Osteocyte (in vitro differentiated cells): ENCODE measurements at places on chromosomes 1 and 21. TPM values are rescaled to one million over a fixed set of nuclear protein-coding genes. Genes with fewer than 3 reads are reported as not detected.
A peak's percentile ranks its signal among the peaks of the same experiment; 100 is the strongest.

Gene MRPL20
- total RNA-seq, result 82.1 and 86.9 TPM in 2 replicates

Gene C1orf115
- 5.6 and 5.9 TPM in 2 replicates for total RNA-seq

Gene FMO1
- total RNA-seq, result 2.7 and 3.6 TPM in 2 replicates

Gene ERMAP
- 13.2 and 13.8 TPM in 2 replicates for total RNA-seq

Gene RAB42
- total RNA-seq, result 0.56 and 1.6 TPM in 2 replicates

Gene NPHP4
- 11.1 and 12.8 TPM in 2 replicates for total RNA-seq

Gene KRTAP19-5
- not detected in 2 replicates for total RNA-seq

Gene PTGFRN
- total RNA-seq, result 51.1 and 52.9 TPM in 2 replicates

DNA sequence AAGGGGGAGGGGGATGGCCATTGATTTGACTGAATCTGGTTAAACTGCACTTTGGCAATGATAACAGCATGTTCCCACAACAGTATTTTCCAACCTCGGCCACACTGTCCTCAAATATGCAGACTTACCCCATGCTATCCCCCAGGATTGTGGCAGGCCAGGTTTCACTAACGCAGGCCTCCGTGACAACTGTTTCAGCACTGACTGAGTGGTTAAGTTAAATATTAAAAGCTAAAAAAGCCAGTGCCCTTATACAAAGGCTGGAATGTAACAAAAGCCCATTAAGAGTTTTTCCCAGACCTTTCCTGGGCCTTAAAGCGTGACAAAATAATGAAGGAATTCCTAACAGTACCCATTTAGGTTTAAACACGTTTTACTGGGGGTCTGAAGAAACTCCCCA, 202.9 kb downstream of the USP25 start:
- no peaks in the 10 kb centered on the region for H3K36me3 ChIP-seq
- peak overlapping the region; percentile 12 for H3K27ac ChIP-seq
- H3K4me1 ChIP-seq, result peaks cover 6% of the 10 kb centered on the region
- no peak overlapping the region for H3K4me3 ChIP-seq
- H3K27me3 ChIP-seq, result no peaks in the 10 kb centered on the region

GRCh38 chr1:63981408-63981773, 207.6 kb downstream of the ROR1 start:
- peaks cover 10% of the 10 kb centered on the region for H3K4me1 ChIP-seq
- no peaks in the 10 kb centered on the region for H3K27me3 ChIP-seq
- H3K36me3 ChIP-seq, result no peaks in the 10 kb centered on the region

- H3K4me3 ChIP-seq, result peak overlapping the region; percentile 69
- H3K36me3 ChIP-seq, result peaks cover 4% of the 10 kb centered on the region
- H3K27ac ChIP-seq, result peak overlapping the region; percentile 94
- peaks cover 56% of the 10 kb centered on the region for H3K4me1 ChIP-seq
- no peaks in the 10 kb centered on the region for H3K27me3 ChIP-seq
- no peak for DNase-seq
Measured at GRCh38 chr1:39269349-39269748, 64.9 kb downstream of the MACF1 start.

DNA sequence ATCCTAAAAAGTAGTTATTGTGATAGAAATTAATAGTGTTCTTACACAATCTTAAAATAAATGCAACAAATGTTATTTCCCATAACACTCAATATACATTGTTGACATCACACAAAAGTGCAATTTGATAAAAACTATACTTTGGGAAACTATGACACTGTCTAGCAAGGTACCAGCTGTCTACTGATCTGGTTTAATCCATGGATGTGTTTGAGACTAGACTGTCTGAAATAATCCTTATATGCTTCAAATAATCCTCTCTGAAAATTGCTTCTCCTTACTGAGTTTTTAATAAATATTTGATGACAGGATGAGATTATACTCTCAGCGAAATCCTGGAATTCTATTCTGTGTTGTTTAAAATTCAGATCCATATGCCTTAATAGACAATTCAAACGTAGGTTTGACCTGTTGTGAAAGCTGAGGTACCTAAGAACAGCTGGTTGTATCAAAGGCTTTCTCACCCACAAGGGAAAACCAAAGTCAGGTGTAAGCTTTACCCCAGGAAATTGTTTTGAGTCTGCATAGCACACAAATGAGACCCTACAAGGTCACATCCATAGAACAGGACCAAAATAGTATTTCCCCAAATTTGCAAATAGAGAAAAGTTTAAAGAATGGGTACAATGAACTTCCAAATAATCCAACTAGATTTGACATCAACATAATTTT, 8.8 kb upstream of the GFI1 start:
- no peak overlapping the region for H3K27ac ChIP-seq
- no peak overlapping the region for H3K4me3 ChIP-seq
- H3K36me3 ChIP-seq, result no peaks in the 10 kb centered on the region

- H3K4me1 ChIP-seq, result peaks cover 9% of the 10 kb centered on the region
- no peak for DNase-seq
- H3K27ac ChIP-seq, result no peak overlapping the region
Measured at GRCh38 chr1:231376875-231377549, 38.9 kb downstream of the SPRTN start.

- peak overlapping the region; percentile 19 for H3K27ac ChIP-seq
- no peak overlapping the region for H3K4me3 ChIP-seq
Measured at GRCh38 chr1:30904191-30904961, 4.2 kb downstream of the SDC3 start.

DNA sequence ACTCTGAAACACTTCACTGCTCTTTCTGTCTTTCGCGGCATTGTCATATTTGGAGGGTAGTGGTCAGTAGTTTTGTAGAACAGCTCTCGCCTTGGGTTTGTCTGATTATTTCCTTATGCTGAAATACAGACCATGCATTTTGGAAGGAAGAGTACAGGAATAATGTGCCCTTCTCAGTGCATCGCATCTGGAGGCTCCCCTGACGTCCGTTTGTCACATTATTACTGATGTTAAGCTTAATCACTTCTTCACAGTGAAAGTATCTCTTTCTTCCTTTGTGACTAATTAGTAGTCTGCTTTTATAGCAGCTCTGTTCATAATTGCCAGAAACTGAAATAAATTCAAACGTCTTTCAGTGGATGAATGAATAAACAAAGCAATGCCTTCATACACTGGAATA, 85.7 kb upstream of the CXADR start:
- H3K36me3 ChIP-seq, result no peaks in the 10 kb centered on the region
- H3K27me3 ChIP-seq, result no peaks in the 10 kb centered on the region
- H3K4me3 ChIP-seq, result no peak overlapping the region
- no peaks in the 10 kb centered on the region for H3K4me1 ChIP-seq
- DNase-seq, result no peak
- no peak overlapping the region for H3K27ac ChIP-seq

- peaks cover 63% of the 10 kb centered on the region for H3K4me1 ChIP-seq
- peak overlapping the region; percentile 79 for H3K4me3 ChIP-seq
- no peak for DNase-seq
- peak overlapping the region; percentile 96 for H3K27ac ChIP-seq
Measured at GRCh38 chr1:61080413-61081143, 1.8 kb upstream of the NFIA start.

DNA sequence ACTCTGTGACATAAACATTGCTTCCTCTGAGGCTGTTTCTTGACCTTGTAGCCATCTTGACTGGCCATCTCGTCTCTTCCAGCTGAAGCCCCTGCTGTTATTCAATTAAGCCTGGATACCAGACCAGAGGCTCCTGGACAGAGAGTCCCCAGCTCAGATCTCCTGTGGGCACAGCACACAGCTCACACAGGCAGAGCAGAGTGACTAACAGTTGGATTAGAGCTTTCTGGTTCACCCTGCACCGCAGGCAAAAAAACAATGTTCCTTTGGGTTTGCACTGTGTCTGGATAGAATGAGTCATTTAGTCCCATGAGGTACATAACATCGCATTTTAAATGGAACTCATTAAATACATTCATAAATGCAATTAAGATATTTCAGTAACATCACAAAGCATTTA, 33.4 kb upstream of the USH2A start:
- peak overlapping the region; percentile 74 for H3K27ac ChIP-seq
- no peak for DNase-seq
- H3K27me3 ChIP-seq, result no peaks in the 10 kb centered on the region
- peak overlapping the region; percentile 5 for H3K4me3 ChIP-seq
- H3K4me1 ChIP-seq, result peaks cover 31% of the 10 kb centered on the region

DNA sequence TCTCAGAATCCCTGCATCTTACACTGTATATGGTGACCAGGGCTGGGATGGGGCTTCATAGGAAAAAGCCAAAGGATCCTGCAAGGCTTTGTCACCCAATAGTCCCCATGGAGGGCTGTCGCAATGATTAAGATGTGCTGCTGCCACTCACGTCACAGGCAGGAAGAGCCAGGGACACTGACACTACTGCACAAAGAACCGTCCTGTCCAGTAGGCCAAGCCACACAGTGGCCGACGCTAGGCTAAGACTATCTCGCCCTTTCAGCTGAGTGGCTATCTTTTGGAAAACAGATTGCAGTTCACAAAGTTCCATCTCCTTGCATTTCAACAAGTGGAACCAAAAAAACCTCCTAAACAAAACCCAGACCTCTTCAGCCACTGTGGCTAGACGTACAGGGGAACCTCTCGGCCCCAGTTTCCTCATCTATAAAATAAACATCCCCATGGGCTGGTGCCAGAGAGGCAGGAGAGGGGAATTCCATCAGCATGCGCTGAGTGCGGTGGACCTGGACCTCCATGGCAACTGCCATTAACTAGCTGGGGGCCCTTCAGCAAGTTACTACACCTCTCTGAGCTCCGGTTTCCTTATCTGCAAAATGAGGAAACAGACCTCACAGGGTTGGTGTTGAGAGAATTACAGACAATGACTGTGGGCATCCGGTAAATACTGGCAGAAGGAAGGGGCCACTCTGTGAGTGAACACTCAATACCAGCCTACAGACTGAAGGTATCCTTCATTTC, 8.7 kb downstream of the CAPZB start:
- peaks cover 48% of the 10 kb centered on the region for H3K4me1 ChIP-seq
- no peak overlapping the region for H3K4me3 ChIP-seq
- no peak for DNase-seq
- peaks cover 7% of the 10 kb centered on the region for H3K36me3 ChIP-seq

GRCh38 chr1:205241366-205242030, 13.8 kb downstream of the TMCC2 start:
- no peak overlapping the region for H3K4me3 ChIP-seq
- no peaks in the 10 kb centered on the region for H3K36me3 ChIP-seq

- H3K27ac ChIP-seq, result peak overlapping the region; percentile 89
- H3K4me3 ChIP-seq, result peak overlapping the region; percentile 30
- no peaks in the 10 kb centered on the region for H3K36me3 ChIP-seq
Measured at GRCh38 chr1:86773341-86774288, 69.2 kb downstream of the SH3GLB1 start.

DNA sequence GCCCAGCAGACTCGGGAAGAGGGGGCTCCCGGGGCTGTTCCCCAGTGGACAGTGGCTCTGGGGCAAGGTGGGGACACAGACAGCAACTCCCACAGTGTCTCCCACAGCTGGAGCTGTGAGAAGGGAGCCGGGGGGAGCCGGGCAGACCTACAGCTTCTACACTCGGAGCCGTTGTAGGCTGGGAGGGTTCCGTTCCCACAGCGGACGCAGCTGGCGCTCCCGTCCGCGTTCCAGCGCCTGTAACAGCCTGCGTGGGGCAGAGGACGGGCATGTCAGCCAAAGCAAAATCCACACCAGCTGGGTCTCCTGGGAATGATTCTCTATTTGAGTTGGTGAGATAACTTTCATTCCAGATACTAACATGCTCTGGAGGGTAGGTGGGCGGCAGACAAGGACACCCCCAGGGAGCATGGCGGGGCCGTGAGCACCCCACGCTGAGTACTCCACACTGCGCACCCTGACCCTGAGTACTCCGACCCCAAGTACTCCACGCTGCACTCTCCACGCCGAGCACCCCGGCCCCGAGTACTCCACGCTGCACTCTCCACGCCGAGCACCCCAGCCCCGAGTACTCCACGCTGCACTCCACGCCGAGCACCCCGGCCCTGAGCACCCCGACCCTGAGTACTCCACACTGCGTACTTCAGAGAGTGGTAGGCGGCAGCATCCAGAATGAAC, 13.4 kb upstream of the RNF223 start:
- no peak overlapping the region for H3K27ac ChIP-seq
- peaks cover 3% of the 10 kb centered on the region for H3K36me3 ChIP-seq
- DNase-seq, result peak; percentile 73

- no peak overlapping the region for H3K27ac ChIP-seq
- H3K4me1 ChIP-seq, result no peaks in the 10 kb centered on the region
- no peak overlapping the region for H3K4me3 ChIP-seq
- H3K27me3 ChIP-seq, result peaks cover 36% of the 10 kb centered on the region
- no peak for DNase-seq
- no peaks in the 10 kb centered on the region for H3K36me3 ChIP-seq
Measured at GRCh38 chr1:30111431-30111830, 612.0 kb downstream of the MATN1 start.

GRCh38 chr1:38125837-38126520, 79.4 kb upstream of the POU3F1 start:
- no peak overlapping the region for H3K4me3 ChIP-seq
- no peaks in the 10 kb centered on the region for H3K27me3 ChIP-seq
- no peak overlapping the region for H3K27ac ChIP-seq
- no peaks in the 10 kb centered on the region for H3K4me1 ChIP-seq
- no peak for DNase-seq

- no peak overlapping the region for H3K27ac ChIP-seq
- no peaks in the 10 kb centered on the region for H3K36me3 ChIP-seq
- no peaks in the 10 kb centered on the region for H3K27me3 ChIP-seq
Measured at GRCh38 chr1:241963722-241964121, 6.2 kb downstream of the BECN2 start.

GRCh38 chr1:15411593-15412137, 2.0 kb downstream of the EFHD2 start:
- H3K4me3 ChIP-seq, result peak overlapping the region; percentile 66
- no peaks in the 10 kb centered on the region for H3K36me3 ChIP-seq
- H3K27me3 ChIP-seq, result no peaks in the 10 kb centered on the region

- H3K27me3 ChIP-seq, result no peaks in the 10 kb centered on the region
- no peaks in the 10 kb centered on the region for H3K4me1 ChIP-seq
- no peaks in the 10 kb centered on the region for H3K36me3 ChIP-seq
- H3K27ac ChIP-seq, result no peak overlapping the region
- no peak for DNase-seq
- H3K4me3 ChIP-seq, result no peak overlapping the region
Measured at GRCh38 chr1:158255656-158256055, 1.4 kb downstream of the CD1A start.

DNA sequence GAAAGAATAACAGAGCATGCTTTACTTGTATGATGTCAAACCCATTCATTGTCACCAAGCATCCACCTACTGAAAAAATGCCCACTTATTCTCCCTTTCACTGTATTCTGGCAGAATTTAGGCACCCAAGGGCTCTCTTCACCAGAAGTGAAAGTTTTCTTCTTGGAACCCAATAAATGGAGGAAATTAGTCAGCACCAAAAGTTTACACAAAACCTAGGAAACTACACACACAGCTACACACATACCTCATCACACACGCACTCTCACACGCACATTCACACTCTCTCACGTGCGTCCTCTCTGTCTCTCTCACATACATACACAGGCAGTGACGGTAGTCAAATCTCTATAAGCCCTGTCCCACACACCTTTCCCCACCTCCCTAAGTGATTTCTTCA, 37.6 kb downstream of the MCOLN2 start:
- no peak overlapping the region for H3K4me3 ChIP-seq
- H3K36me3 ChIP-seq, result no peaks in the 10 kb centered on the region
- H3K27ac ChIP-seq, result no peak overlapping the region
- peaks cover 14% of the 10 kb centered on the region for H3K4me1 ChIP-seq
- peaks cover 49% of the 10 kb centered on the region for H3K27me3 ChIP-seq
